ENCODE measurements at places on chromosomes 1 and 21.

- no peak for DNase-seq
Observed at GRCh38 chr1:151837197-151837596, 2.4 kb downstream of the C2CD4D start.

DNA sequence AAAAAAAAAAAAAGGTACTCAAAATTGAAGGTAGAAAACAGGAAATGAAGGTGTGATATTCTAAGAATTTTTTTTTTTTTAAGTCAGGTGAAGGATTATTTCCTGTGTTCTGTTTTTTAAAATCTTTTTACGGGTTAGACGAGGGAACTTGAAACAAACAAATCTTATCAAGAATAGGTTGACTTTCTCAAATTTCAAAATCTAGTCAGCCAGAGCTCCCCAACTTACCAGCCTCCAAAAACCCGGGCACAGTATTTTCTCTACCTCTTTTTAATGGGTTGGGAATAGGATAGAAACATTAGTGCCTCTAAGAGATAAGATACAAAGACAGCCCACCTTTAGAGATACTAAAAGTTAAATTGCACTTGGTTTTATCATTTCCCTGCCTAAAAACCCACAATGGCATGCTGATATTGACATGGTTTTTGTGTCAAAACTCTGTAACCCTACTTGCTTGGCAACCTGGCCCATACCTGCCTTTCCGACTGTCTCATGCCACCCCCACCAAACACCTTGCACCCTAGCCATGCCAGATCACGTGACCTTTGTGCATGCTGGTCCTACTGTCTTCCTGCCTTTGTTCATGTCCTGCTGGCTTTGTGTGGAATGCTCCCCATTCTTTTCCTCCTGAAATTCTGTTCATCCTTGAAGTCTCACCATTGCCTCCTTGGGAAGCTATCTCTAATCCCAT lies 4.2 kb downstream of the RCAN3 start:
- DNase-seq: no peak

- DNase-seq: no peak
Observed at GRCh38 chr1:34166625-34167361, 1.8 kb upstream of the CSMD2 start.

DNA sequence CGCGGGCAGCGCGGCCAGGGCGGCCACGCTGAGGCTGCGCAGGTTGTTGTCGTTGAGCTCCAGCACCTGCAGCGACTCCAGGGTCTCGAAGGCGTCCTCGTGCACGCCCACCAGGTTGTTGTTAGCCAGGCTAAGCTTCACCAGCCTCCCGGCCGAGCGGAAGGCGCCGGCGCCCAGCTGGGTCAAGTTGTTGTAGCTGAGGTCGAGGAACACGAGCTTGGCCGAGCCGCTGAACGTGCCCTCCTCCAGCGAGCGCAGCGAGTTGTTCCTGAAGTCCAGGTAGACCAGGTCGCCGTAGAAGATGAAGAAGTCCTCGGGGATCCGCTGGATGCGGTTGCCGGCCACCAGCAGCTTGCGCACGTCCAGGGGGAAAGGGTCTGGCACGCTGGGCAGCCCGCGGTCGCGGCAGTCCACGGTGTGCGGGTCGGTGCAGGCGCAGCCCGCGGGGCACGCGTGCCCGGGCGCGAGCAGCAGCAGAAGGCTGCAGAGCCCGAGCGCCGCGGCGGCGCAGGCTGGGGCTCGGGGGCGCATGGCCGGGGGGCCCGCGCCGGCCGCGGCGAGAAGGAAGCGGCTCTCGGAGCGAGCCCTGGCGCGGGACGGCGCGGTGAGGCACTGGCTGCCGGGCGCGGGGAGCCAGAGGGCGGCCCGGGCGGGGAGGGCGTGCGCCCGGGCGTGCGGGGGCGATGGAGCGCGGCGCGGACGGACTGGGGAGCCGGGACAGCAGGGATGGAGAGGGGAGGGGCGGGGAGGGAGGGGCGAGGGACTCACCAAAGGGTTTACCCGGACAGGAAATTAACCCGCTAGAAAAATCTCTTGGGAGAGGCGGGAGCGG lies 524 bp downstream of the LRRC38 start:
- DNase-seq: no peak

- no peak for DNase-seq
Observed at GRCh38 chr1:101025283-101025656, 314 bp downstream of the DPH5 start.

DNA sequence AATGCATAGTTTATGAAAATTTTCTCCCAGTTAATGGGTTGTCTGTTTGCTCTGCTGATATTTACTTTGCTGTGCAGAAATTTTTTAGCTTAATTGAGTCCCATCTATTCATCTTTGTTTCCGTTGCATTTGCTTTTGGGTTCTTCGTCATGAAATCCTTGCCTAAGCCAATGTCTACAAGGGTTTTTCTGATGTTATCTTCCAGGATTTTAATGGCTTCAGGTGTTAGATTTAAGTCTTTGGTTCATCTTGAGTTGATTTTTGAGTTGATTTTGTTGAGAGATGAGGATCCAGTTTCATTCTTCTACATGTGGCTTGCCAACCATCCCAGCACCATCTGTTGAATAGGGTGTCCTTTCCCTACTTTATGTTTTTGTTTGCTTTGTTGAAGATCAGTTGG lies 85.2 kb downstream of the DRAM2 start:
- no peak for DNase-seq

DNA sequence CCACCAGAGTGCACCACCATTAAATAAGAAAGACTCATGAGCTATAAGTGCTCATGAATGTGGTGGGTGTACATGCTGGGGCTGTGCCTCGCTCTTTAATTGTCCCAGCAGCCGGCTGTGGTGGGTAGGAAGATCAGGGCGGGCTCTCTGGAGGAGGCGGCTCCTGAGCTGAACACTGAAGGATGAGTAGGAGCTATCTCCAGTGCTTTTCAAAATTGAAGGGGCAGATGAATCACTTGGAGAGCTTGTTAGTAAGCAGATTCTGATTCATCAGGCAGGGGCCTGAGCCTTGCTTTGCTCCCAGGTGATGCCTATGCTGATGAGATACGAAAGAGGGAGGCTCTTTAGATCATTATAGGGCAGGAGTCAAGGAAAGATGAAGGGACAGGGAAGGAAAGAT lies 54.1 kb downstream of the ETS2 start:
- DNase-seq: no peak

DNA sequence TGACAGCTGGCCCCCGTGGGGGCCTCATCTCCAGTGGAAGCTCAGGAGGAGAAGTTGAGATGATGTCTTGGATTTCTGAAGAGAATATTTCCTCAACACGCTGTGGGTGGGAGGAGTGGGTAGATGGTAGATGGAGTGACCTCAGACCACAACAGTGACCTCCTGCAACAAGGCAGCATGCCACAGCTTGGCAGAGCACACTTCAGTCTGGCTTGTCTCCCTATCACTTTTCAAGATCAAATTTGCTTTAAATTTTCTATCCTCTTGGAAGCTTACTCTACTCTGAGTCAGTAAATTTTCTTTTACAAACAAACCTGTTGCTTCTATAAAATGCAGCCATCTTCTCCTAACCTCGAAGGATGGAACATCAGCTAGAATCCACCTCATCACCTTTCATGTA lies 59.7 kb downstream of the NTPCR start:
- DNase-seq: no peak

DNA sequence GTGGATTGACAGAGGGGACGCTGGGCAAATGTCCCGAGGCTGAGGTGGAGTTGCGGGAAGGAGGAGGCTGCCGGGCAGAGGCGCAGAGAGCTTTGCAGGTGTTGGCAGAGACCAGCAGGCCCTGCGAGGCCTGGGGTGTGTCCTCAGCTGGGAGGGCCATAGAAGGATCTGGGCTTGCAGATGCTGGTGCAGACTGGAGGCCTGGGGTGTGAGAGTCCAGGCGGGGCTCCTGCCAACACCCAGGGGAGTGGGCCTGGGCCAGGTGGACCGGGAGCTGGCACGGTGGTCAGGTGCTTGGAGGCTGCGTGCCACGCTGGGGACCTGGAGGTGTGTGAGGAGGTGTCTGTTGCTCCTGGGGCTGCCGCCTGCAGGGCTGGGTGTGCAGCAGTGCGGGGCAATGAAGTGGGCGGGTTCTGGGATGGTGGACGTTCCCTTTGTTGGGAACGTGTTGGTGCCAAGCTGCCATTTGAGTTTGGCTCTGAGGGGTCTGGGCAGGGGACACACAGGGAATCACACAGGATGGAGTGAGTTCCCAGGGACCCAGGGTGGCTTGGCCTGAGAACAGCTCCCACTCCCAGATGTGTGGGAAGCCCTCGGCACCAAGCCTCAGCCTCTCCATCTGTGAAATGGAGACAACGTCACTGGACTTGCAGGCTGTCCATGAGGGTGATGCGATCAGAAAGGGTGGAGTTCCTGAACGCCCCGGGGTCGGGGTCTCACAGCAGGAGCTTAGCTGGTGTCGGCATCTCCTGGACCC lies 39.9 kb upstream of the POFUT2 start:
- DNase-seq: no peak

DNA sequence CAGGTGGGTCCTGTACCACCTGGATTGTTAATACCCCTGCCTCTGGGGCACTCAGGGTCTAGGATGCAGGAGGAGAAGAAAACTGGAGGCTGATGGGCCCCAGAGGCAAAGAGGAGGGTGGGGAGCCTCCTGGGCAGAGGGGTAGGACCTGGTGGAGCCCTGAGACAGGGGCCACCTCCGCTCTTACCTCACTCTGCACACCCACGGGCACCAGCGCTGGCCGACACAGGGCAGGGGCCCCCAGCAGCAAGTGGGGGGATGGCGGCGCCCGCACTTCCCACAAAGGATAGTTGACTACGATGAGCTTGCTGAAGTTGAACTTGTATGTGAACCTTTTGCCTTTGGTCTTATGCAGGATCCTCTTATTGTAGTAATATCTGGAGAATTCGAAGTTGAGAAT lies 1.1 kb downstream of the ETV3L start:
- DNase-seq: no peak

- no peak for DNase-seq
Observed at GRCh38 chr1:159922511-159923202, 2.6 kb downstream of the TAGLN2 start.

GRCh38 chr1:215539803-215540570 lies 27.1 kb upstream of the KCTD3 start:
- DNase-seq: no peak

DNA sequence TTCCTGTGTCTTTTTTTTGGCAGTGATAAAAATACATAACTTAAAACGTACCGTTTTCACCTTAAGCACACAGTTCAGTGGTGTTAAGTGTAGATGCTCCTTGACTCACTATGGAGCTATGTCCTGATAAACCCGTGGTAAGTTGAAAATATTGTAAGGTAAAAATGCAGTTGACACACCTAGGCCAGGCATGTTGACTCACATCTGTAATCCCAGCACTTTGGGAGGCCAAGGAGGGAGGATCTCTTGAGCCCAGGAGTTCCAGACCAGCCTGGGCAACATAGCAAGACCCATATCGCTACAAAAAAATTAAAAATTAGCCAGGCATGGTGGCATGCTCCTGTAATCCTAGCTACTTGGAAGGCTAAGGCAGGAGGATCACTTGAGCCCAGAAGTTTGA lies 73.6 kb upstream of the COG2 start:
- no peak for DNase-seq

DNA sequence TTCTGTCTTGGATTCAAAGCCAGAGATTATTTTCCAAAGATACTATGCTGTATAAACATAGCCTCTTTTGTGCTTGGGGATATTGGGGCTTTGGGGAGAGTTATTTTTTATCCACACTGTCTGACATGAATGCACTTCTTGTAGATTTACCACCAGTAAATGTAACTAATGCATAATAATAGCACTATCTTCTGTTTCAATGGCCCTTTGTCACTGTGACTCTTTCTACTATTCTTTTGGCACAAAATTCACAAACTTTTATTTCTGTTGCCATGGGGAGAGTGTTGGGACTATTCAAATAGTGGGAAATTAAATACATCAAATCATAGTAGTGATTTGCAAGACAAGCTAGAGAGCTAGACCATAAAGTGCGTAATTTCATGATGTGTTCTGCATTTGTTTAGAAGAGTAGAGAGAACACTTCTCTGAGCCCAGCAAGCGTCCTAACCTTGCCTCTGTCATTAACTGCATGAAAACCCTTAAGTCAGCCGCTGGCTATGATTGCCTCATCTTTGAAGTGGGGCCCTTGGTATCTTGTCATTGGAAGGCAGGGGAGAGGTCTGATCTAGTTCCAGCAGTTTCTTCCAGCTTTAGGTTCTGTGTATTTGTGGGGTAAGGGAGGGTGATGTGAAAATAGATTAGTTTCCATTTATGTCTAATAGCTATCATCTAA lies 154.4 kb downstream of the HHAT start:
- DNase-seq: no peak

DNA sequence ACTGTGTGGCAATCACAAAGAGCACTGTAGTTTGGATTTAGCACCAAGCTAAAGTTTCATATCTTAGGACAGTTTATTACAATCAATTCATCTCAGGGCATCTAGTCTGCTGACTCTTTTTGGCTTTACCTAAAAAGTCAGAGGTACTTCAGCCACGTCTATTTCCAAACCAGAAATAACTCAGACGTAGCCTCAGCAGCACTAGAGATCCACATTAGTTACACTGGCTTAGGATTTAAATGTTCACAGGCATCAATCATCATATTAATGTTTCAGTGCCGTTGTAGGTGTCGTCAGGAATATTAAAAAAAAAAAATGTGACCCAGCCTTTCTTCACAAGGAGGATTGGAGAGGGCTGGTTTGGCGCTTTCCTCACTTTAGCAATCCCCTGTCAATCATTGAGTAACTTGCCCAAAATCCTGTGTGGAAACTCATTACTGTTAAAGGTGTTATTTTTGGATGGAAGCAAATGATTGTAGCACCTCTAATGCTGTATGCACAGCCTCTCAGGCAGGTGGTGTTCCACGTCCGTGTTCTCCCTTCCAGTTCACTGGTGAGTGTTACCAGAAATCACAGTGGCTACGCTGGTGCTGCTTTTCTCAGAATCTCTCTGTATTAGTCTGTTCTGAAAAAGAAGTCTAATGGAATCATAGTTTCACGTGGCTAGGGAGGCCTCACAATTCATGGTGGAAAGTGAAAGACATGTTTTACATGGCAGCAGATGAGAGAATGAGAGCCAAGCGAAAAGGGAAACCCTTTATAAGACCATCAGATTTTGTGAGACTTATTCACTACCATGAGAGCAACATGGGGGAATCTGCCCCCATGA lies 45.4 kb downstream of the NEK7 start:
- no peak for DNase-seq

- no peak for DNase-seq
Observed at GRCh38 chr1:31781138-31781755, 17.1 kb upstream of the ADGRB2 start.

DNA sequence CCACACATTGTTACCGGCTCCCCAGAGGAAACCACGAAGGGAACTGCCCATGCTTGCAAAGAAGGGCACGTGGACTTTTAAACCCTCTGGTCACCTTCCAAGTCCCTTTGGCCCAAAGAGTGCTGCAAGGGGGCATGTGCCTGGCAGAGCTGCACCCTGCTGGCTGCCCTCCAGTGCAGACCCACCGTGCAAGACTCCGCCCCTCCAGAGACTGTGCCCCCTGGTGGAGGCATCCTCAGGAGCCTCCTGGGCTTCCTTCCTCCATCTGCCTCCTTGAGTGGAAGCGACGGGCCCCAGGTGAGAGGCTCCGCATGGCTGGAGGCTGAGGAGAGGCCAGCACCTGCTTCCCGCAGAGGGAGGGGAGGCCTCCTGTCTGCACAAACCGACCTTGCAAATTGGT lies 100.6 kb downstream of the CRYAA start:
- DNase-seq: no peak

Measured in NCI-H1930 (cell line).